ENCODE measurements at places on chromosomes 1 and 21.

DNA sequence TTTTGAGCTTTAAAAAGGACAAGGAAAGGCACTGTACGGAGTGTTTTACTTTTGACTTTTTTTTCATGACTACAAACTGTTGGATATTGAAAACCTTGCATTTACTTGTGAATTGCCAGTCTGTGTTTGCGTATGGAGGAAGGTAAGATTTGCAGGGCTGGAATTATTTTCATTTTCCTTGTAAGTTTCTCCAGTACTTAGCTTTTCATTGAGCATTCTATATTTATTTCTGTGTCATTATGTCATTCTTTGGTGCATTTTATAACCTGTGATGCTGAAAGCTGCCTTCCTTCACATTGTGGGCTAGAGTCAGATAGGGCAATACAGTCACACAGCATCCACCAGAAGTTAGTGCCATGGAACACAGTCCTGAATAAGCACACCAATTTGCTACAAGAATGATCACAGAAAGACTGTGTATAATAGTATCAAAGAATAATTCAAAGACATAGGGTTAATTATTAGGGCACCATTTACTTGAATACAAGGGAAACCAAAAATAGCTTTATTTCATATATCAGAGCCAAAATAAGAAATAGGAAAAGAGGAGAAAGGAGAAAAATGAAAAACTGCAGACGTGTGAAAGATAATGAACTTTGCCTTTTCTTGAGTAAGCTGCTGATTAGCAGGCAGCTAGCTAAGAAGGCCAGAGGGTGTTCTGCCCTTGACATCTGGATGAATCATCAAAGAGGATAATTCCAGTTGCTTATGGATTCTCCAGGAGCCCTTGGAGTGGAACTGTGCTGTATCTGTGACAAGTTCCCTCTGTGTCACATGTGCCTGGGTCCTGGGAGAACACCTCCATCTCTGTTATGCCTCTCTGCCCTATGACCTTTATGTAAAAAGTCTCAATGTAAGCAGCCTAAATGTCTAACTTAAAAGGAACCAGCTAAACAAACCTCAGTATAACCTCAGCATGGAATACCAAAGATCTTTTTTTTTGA, 8.0 kb upstream of the FAM20B start:
- no peak for DNase-seq

DNA sequence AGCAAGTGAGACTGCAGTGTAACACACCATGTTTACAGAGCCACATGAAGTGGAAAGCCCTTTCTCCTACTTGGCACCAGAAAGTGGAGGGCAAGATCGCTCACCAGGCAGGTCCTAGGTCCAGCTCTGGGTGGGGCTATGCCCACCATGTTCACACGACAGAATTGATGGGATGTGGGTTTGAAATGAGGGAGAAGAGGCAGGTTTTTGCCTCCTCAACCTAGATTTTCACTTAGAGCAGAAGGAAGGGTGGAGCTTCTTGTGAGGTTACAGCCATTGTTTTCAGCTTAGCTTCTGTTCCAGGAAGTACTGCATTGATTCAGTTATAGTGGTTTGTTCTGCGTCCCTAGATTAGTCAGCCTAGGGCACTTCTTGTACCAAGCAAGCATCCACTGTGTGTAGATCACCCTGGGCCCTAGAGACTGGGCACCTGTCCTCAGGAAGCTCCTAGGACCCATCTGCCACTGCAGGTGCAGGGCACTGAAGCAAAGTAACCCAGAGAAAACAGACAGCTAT, 2.3 kb downstream of the CD53 start:
- no peak for DNase-seq

DNA sequence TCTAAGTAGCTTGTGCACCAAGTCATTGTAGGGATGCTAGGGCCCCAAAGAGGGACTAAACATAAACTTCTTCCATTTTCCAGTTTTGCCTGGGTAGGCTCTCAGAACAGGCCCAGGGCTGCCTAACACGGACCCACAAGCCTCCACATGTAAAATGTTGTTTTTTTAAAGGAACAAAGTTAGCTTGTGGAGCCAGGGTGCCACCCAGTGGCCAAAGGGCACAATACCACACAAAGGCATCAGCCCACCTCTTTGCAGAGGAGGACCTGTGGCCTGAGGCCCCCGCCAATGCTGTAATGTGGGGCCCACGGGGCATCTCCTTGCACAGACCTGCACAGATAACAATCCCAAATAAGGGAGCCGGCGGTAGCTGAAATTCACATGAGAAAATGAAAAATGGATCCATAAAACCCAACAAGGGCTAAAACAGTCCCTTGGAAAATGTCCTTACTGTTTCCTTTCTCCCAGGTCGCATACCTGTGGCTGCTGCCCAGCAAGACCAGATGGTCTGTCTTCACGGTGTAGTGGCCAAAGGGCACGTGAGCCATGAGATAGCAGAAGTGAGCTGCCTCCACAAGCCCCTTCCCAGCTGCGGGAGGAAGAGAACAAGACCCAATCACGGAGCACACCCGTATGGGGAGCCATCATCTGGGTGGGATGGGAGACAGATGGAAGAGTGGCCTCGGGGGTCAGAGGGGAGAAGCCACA, 23.8 kb downstream of the SEC16B start:
- DNase-seq: peak; percentile 73

DNA sequence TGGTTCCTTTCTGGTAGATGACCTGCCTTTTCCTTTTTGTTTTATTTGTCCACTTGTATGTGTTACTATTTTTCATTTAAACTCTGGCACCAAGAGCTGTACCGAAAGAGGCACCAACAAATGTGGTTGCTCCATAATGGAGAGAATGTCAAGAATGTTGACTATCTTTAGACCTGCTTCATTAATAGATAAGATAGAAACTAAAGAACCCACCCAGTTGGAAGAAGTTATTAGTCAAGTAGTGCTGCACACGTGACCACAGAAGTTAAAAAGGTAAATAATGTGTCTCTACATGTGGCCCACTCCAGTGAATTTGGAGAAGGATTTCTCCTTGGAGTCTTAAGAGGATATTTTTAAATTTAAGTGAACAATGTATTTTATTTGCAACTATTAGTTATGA, 9.3 kb downstream of the ATP1A1 start:
- DNase-seq: no peak

DNA sequence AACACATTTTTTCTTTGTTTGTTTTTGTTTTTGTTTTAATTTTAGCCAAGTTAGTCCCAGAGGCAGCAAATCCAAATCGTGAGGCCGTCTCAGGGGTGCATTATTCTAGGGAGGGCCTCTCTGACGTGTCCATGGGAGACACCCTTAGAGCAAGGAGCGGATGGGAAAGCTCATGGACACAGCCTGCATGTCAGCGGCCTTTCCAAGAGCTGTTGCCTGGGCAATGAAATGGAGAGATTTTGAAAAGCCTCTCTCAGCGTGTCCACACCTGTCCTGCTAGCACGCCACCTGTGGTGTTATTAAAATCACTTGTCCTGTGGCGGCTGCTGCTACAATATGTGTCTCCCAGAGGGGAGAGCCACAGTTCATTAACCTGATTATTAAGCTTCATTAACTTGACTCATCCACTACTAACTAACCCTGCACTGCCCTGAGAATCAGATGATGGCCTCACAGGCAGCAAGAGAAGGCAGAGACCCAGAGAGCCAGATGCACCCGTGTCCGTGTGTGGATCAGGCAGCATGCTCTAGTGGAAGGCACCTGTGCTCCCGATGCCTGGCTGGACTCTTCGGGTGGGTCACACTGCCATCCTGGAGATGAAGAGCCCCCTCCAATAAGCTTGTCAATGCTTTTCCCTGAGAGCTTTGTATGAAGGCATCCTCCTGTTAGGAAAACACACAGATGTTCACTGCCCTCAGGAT, 133.3 kb downstream of the PGBD5 start:
- DNase-seq: no peak

DNA sequence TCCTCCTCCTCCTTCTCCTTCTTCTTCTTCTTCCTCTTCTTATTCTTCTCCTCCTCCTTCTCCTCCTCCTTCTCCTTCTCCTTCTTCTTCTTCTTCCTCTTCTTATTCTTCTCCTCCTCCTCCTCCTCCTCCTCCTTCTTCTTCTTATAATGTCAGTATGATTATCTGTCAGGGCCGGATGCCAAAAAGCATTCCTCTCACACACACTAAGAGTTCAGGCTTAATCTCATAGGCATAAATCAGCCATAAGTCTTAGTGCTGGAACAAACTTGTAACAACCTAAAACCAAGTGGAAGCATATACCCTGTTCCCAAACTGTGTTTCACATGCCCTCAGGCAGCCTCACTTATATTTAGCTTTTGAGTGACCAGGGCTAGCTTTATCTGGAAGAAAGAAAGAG, 240.3 kb downstream of the LMX1A start:
- no peak for DNase-seq

- no peak for DNase-seq
These were observed 45.4 kb upstream of the TARDBP start for GRCh38 chr1:10967090-10967489.

DNA sequence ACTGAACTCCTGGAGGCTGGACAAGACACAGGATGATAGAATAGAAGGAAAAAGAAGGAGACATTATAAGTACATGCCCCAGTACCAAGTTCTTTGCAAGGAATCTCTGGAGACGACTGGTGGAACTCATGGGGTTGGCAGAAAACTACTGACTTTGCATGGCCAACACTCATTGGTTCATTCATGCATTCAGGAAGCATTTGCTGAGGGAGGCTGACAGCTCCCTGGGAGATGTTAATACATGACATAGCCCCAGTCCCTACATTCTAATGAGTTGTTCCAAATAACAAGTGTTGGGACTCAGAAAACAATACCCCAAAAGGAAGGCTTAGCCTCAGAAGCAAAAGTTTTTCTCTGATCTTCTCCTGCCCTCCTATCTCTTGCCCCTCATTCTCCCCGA, 172.8 kb upstream of the IRF2BP2 start:
- no peak for DNase-seq

DNA sequence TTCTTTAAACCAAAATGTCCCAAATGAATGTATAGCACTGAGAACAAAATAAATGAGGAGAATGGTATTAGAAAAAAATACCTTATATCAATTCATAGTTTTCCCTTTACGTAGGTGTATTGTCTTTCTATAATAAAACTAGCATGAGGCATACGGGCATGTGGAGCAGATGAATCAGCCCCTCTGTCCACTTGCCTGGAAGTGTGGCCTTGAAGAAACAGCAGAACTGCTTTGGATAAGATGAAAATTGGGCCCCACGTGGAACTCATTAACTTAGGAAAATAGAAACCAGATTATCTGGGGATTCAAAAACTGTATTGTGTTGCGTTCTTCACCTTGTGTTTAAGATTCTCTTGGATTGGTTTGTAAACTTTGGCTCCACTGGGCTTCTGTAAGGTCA, 356.8 kb upstream of the B3GALT2 start:
- DNase-seq: no peak

- no peak for DNase-seq
These were observed 269.4 kb downstream of the LRRC7 start for GRCh38 chr1:69836971-69837636.

DNA sequence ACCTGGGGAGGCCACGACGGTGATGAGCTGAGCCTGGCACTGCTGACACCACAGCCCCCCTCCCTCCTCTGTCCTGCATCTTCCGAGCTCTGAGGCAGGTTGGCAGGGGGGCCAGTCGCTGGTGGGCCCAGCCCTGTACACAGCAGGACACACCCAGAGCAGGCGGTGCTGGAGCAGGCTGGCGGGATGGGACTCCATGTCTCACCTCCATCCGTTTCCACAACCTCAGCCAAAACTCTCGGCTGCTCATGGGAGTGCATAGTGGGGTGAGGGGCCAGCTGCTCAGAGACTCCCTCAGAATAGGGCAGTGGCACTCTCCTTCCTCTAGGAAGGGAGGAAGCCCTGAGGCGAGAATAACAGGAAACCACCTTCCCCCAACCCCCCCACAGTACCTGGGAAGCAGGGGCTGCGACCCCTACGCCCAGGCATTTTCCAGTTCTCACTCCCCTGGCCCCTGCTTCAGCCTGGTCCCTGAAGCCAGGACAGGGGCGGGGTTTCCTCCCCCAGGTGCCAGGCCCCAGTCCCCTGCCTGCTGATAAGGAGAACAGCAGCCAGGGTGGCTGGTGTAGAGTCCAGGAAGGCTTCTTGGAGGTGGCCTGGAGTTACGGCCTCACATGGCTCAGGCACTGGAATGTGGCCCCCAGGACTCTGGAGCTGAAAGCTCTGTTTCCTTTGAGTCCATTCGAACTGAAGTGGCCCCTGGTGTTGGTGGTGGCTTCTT, 3.2 kb upstream of the IBA57 start:
- DNase-seq: no peak

DNA sequence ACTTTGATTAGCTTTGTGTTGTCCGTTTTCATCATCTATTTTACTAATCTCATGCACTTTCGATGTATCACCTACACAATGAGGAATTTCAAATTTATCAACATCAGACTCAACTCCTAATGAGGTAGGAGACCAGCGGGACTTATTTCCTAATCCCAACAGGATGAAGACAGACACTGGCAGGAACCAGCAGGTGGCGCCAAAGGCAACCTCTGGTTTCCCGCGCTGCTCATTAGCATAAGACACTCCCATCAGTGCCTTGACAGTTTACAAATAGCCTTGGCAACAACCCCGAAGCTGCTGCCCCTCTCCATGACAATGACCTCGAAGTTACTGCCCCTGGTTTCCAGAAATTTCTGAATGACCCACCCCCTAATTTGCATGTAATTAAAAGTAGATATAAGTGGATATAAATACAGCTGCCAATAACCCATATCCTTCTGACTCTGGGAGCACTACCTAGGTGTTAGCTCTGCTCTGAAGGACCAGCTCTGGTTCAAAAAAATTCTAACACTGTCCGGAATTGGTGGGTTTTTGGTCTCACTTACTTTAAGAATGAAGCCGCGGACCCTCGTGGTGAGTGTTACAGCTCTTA, 974.8 kb downstream of the ADGRL2 start:
- peak; percentile 59 for DNase-seq

DNA sequence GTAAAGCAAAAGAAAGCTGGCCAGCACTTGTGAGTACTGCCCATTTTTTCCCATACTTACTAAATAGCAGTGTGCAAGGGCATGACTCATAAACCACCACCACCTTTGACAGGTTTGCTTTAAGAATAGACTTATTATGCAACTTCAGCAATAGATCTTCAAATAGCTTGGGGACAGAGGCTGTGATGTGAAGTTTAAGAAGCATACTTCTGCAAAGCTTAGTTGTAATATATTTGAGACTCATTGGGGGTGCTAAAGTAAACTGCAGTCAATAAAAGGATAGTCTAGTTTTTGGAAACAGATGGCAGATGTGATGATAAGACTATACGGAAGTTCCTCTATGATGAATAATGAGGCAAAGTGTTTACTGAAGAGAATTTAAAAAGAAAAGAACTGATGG, 210.0 kb downstream of the PLA2G4A start:
- DNase-seq: no peak

GRCh38 chr1:34914958-34915357, 14.5 kb downstream of the DLGAP3 start:
- DNase-seq: no peak

DNA sequence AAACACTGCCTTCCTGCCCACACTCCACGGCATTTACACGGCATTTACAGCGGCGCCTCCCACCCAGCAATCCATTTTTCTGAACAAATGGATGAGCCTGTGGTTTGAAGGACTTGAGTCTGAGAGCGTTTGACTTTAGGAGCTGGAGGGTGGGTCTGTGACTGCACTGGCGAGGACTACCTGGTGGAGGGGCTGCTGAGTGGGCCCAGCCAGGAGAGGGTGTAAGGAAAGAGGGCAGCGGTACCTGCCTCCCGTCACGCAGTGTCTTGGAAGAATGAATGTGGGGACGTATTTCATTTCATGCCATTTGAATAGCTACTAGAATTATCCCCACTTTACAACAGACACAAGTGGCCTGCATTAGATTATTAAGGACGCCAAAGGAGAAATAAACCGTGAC, 62.9 kb downstream of the B3GALT5 start:
- no peak for DNase-seq
